Femur (tissue), 1 donor: ENCODE measurements at places on chromosomes 5 and 9.

GRCh38 chr9:132319421-132320110 lies 35.2 kb downstream of the SETX start:
- DNase-seq: no peak

DNA sequence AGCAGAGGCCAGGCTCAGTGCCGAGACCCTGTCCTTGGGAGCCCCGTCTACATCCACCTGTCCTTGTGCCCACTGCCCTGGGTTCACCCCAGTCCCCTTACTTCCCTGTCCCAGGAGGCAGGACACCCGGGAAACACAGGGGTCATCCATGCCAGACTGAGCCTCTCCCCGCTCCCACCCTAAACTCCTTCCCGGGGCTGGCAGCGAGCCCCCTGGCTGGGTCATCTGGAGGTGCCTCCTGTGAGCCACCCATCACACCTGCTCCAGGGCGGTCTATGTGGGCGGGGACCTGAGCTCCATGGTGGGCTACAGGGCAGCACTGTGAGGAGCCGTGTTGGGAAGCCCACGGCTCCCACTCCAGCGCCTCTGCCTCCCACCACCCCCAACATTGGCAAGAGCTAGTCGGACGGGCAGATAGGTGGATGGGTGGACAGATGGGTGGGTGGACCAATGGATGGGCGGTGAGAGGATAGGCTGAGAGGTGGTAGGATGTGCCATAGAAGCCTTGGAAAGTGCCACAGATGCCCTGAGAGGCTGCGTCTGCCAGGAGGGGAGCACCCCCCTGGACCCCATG lies 42.5 kb upstream of the RXRA start:
- DNase-seq: no peak

- DNase-seq: peak; percentile 18
Measured at GRCh38 chr5:74934949-74935751, 69.0 kb upstream of the FAM169A start.

DNA sequence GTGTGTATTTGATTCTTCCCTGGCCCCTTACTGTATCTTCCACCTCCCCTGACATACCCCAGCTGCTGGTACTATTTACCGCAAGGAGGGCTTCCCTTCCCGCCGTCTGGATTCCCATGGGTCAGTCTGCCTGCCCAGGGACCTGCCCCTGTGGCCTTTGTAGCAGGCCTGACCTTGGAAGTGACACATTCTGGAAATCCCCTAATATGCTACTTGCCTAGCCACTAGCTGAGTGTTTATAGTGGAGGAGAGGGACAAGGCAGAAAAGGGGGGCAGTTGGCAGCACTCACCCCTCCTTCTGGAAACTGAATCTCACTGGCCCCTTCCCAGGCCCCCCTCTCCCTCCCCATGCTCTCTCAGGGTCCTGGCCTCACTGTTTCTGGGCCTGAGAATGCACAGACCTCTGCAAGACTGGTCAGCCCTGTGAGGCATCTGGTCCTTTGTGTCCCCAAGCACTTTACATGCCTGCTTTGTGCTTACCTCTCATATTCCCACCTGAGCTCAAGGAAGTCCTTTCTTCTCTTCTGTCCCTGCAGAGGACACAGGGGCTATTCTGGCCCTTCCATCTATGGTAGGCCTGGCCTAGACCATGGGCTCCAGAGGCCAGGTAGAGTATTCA lies 8.2 kb upstream of the CCL21 start:
- DNase-seq: no peak

DNA sequence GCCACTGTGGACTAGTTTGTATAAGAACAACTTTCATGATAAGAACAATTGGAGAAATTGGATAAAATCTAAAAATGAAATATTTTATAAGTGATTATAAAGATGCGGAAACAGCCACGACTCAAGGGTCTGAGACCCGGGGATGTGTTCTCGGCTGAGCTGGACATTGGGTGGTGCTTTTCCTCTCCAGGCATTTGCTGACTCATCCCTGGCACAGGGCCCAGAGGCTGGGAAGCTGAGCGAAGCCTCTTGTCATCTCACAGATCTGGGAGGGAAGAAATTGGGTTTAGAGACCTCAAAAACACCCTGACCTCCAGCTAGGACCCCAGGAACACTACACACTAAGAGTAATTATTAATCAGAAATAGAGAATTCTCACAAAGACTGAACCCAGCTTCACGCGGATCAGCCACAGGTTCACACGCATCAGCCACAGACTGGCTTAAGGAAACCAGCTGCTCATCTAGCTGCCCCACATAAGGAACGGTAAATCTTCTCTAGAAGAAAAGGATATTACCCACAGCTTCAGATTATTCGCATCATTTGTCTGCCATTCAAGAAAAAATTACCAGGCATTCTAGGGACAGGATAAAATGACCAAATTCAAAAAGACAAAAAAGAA lies 2.8 kb upstream of the OR2V1 start:
- peak; percentile 56 for DNase-seq

- peak; percentile 79 for DNase-seq
Measured at GRCh38 chr9:96232539-96233241, 69.3 kb downstream of the HSD17B3 start.

DNA sequence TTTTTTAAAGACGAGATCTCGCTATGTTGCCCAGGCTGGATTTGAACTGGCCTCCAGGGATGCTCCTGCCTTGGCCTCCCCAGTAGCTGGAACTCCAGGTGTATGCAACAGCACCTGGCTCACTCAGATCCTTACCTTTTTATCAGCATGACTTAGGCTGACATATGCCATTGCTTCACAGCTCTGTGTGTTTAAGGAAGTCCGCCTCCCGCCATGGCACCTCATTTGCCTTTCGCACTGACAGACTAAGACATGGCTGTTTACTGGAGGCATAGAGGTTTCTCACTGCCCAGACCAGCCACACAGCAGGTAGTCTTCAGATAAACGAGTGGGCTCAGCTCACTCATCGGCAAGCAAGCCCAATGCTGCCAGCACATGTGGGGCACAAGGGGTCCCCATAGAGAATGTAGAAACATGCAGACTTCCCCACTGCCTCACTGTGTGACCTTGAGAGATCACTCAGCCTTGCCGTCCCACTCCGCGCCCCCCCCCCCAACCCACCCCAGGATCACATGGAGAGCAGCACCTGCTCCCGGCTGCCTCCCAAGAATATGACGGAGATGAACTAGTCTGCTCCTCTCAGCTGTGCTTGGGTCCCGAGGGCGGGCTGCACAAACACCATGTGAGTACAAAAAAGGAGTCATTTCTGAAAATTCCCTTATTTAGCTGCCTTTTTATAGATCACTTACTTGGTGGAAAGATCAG lies 62.8 kb downstream of the DCP2 start:
- peak; percentile 72 for DNase-seq

DNA sequence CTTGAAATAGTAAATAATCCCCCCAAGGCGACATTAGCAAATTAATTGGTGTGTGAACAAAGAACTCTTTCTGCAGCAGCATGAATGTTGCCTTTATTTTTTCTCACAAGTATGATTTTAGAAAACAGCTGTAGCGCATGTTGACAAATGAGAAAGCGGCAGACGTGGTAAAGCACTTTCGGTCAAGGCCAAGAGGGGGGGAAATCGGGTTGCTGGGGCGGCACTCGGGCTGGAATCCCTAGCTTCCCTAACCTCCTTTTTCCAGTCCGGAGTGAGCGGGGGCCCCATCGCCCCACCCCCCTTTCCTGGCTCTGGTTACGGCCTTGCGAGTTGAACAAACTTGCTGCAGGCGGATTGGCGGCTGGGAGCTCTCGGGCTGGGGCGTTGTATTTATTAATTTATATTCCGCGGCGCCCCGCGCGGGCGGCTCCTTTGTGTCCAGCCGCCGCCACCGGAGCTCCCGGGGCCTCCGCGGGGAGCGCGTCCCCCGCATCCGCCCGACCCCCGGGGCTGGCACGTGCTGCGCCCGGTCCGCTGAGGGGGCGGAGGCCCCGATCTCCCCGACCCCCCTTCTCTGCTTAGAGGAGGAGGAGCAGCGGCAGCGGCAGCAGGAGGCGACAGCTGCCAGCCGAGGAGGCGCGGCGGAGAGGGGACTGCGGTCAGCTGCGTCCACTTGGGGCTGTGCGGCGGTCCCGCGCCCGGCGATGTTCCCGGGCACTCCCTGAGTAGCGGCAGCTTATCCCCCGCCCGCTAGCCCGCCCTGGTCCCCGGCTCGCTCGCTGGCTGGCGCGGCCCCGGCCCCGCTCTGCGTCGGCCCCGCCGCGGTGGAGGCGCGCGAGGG lies at the start of gene RHOBTB3:
Gene RHOBTB3 (plus strand): TSS at position 607 of the 841 bp plus-strand sequence. CDS start 347 bp downstream, outside the sequence.
- DNase-seq: peak; percentile 97

DNA sequence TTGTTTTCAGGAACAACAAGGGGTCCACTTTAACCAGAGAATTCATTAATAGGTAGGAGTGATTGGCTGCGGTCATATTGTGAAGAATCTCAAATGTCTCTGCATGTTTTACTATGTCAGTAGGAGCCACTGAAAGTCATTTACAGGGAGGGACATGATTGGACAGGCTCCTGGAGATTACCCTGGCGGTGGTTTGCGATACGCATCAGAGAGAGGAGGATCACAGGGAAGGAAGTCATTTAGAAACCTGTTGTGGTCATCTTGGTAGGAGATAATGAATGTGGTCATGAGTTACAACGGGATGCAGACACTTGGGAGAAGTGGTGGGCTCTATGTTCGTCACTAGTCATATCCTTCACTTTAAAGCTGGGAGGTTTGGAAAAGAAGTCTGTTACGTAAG lies 262.8 kb downstream of the FAM114A2 start:
- no peak for DNase-seq

GRCh38 chr5:135829681-135830383 lies 4.6 kb upstream of the SLC25A48 start:
- peak; percentile 72 for DNase-seq

DNA sequence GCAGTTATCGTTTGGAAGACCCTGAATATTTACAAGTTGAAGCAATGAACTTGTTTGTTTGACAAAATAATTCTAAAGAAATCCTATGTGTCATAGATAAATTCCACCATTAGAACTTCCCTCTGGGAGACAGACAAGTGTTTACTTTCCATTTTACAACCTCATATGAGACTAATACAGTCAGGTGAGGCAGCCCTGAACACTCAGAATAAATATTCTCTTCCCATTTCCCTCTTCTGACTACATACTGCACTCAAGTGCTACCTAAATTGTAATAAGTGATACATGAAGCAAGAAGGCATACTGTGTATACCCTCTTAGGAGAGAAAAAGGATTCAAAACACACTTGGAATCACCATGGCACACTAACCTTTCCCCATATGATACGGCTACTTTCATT lies 6.8 kb downstream of the RASEF start:
- DNase-seq: no peak

GRCh38 chr9:96654450-96655197 lies 493 bp downstream of the PRXL2C start:
- DNase-seq: peak; percentile 90

- DNase-seq: no peak
Measured at GRCh38 chr5:61620699-61621182, 288.7 kb downstream of the ZSWIM6 start.

- DNase-seq: no peak
Measured at GRCh38 chr5:76638479-76638878, 15.3 kb upstream of the F2RL2 start.

DNA sequence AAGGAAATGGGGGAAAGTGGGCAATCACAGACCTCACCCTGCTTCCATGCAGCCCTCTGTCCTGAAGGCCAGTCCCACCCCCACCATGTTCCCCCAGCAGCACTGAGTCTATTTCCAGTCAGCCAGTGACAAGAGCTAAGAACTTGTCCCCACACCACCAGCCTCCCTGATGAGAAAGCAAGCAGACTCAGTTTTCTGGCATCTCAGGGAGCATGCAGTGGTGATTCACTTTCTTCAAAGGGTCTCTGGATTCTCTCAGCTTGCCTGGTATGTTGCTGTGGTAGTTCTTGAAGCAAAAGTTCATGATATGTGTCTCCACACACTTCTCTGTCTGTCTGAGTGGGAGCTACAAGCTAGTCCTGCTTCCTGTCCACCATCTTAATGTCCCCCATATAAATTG lies 799.9 kb upstream of the TYRP1 start:
- DNase-seq: no peak

DNA sequence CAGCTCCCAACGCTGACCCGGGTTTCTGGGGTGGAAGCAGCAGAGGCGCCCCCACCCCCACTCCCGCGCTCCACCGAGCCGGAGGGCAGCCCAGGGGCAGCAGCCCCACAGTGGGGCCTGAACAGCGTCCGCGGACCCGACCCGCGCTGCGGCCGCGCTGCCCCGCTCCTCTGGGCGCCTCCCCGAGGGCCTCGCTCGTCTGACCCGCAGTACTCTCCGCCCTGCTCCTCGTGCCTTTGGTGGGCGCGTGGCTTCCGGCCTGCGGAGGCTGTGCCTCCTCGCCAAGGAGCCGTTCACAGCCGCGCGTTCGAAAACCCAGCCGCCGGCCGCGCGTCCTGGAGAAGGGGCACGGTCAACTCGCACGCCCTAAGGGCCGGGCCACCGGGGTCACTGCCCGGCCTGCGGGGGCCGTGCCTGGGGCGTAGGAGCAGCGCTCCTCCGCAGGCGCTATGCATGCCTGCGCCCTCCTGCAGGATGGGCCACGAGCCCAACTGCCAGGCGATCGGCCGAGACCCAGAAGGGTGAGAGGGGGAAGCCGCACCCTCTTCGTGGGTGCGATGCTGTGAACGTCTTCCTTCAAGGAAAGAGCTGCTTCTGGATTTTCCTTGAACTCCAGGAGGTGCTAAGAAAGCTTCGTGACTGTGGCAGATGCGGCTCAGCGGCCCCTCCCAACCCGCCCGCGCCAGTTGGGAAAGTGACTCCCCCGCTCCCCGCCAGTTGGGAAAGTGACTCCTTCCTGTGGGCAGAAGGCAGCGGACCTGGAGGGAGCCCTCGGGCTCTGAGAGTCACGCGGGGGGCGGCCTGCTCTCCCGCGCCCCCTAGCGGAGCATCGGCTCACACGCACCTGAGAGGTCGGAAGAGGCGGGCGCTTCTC lies 82.7 kb downstream of the HSD17B3 start:
- peak; percentile 60 for DNase-seq

- DNase-seq: no peak
Measured at GRCh38 chr9:18185196-18185595, 288.8 kb upstream of the ADAMTSL1 start.

GRCh38 chr5:53037141-53037859 lies 48.1 kb downstream of the ITGA2 start:
- DNase-seq: no peak

DNA sequence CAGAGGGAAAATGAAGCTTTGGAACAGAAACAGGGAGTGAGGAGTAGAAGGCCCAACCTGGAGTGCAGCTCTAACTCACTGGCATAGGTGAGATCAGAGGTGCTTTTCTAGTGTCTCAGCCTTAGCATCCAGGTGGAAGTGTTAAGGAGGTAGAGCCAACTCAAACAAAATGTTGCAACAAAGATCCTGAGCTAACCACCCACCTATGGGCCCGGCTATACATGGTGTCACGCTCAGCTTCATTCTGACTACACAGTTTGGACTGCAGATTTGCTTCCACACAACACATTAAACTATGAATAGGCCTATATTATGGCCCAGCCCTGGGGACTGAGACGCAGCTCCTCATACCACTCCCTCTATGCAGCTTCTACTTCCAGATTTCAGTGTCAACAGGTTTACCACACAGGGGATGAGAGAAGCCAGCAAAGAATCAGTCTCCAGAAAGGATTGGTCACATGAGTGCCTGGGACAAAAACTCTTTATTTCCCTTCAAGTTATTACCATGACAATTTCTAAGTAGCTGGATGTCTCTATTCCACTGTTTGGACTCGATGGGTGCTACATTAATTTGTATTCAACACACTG lies 9.0 kb downstream of the C5orf63 start:
- no peak for DNase-seq

- DNase-seq: no peak
Measured at GRCh38 chr5:4906786-4907185, 233.3 kb upstream of the ADAMTS16 start.
